ENCODE measurements at places on chromosomes 5 and 9. TPM values are rescaled to one million over a fixed set of nuclear protein-coding genes. Genes with fewer than 3 reads are reported as not detected.

DNA sequence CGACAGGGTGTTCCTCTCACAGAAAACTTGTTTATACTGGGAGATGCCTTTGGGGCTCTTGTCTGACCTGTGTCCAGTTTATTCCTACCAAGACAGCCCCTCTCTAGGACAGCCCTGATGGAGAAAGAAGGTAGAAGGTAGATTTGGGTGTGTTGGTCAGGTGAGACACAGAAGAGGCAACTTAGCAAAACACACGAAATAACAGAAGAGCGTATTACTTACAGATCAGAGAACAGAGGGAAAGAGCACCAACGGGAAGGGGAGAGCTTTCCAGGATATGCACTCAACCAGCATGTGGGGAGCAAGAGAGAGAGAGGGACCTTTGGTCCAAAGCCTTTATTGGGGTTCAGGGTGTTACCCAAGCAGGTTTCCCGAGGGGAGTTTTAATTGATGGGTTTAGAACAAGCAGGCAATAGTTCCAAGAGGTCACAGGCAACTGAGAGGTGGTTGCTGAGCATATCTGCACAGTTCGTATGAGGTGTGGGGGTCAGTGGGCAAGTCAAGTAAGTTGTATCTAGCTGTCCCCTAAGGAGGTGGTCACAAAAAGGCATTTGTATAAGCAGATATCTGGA lies 31.8 kb downstream of the BAAT start:
- DNase-seq, result no peak

GRCh38 chr5:134568761-134569695 lies 43.6 kb downstream of the JADE2 start:
- DNase-seq, result peak; percentile 85

DNA sequence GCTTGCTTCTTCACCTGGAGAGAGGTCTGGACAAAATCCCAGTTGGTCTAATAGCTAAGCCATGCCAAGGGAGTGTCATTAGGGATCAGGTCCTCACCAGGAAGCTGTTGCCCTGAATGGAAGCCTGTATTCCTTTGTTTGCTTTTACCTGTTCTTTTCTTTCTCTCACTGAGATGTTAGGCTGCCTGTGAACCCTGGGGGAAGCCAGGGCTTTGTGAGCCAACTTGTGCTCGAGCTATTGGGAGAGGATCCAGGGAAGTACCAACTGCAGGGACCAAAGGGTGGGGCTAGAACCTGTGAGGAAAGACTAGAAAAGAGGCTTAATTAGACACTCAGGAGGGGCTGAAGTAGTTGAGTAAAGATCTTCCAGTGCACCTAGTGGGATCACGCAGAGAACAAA lies 451.2 kb upstream of the TLE4 start:
- no peak for DNase-seq

- DNase-seq, result no peak
Measured at GRCh38 chr5:58872670-58873273, 289.9 kb downstream of the RAB3C start.

SMIM33 gene
- not detected for polyA plus RNA-seq

GRCh38 chr5:56155992-56156584 lies 77.0 kb downstream of the ANKRD55 start:
- DNase-seq, result no peak

DNA sequence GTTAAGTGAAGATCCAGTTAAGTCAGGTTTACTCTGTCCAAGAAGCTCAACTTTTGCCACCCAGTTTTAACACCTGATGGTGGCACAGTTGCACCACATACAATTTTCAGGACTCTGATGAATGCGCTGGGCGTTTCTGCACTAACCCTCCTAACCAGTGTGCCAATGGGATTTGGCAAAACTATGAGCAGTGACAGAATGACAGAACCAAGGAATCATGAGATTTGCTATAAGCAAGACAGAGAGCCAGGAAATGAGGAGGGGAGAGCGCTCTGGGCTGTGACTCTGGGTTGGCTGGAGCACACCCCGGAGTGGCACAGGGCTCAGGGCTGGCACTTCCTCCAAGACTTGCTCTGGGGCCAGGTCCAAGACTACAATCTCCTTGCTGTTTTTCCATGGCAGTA lies 84.1 kb downstream of the SH3PXD2B start:
- DNase-seq, result no peak
